ENCODE measurements at places on chromosomes 13 and 19.

DNA sequence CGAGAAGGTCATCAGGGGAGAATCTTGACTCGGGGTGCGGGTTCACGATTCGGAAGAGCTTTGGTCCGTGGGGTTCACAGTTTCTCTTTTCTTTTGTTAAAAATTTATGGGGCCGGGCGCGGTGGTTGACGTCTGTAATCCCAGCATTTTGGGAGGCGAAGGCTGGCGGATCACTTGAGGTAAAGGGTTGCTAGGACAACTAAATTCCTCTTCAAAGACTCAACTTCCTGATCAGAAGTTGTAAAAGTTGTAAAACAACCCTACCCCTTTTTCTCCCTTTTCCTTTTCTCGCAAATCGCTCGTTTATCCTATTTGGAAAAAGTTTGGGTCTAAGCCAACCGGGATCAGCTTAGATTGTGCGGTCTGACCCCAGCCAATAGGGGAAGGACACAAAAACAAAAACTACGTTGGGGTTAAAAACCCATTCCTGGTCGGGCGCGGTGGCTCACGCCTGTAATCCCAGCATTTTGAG lies 673 bp downstream of the ZNF486 start:
- no peak for DNase-seq

- DNase-seq, result no peak
Measured at GRCh38 chr19:30340771-30341561, 31.2 kb upstream of the ZNF536 start.

DNA sequence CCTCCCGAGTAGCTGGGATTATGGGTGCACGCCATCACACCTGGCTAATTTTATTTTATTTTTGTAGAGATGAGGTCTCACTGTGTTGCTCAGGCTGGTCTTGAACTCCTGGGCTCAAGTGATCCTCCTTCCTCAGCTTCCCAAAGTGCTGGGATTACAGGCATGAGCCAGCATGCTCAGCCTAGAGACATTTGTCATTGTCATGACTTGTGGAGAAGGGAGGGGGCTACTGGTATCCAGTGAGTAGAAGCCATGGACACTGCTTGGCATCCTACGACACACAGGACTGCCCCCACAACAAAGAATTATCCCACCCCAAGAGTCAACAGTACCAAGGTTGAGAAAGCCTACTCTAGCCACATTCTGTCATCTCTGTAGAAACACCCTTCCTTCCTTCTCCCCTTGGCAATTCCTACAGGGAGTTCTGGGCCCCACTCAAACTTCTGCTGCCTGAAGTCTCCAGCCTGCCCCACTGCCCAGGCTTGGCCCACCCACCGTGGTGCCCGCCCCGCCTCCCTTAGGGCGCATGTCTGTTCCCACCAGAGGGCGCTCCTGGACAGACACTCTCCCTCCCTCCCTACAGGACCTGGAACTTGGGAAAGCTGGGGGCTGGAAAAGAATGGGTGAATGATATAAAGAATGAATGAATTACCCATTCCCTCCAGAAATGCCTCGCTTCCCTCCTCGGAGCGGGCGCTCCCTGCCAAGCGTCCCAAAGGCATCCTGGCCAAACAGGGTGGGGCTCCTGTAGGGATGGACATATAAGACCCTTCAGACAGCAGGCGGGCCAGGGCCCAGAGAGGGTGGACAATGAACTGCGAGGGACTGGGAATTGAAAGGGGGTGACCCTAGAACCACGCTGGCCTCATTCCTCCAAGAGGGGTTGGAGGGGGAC lies 5.5 kb upstream of the EMP3 start:
- DNase-seq, result peak; percentile 73

- DNase-seq, result no peak
Measured at GRCh38 chr13:40434516-40435397, 231.7 kb downstream of the FOXO1 start.

DNA sequence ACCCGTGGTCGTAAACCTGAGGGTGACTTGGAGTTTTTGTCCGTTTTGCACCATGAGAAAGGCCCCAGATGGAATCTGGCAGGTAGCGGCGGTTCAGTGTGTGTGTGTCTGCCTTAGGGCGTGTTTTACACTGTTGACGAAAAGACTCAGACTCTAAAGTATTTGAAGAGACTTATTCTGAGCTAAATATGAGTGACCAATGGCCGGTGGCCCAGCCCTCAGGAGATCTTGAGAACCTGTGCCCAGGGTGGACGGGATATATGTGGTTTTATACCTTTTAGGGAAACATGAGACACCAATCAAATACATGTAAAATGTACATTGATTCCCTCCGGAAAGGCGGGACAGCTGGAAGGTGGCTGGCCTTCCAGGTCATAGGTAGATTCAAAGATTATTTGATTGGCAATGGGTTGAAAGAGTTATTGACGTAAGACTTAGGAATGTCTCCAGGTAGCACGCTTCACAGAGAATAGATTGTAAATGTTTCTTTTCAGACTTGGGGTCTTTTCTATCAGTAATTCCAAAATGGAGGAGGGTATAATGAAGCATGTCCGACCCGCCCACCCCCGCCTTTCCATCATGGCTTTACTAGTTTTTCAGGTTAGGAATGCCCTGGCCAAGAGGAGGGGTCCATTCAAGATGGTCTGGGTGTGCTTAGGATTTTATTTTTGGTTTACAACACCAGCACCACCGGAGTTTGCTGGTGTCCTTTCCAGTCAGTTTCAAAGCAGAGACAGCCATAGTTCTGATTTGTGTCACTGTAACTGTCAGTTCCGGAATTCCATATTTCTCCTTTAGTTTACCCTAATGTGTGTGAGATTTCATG lies 1.0 kb upstream of the ZNF529 start:
- DNase-seq, result no peak

GRCh38 chr19:41575998-41576397 lies at the start of gene CEACAM21:
TSS of gene CEACAM21 (plus strand) at chr19:41576166. CDS start at chr19:41576275, 109 bp downstream.
- peak; percentile 48 for DNase-seq

DNA sequence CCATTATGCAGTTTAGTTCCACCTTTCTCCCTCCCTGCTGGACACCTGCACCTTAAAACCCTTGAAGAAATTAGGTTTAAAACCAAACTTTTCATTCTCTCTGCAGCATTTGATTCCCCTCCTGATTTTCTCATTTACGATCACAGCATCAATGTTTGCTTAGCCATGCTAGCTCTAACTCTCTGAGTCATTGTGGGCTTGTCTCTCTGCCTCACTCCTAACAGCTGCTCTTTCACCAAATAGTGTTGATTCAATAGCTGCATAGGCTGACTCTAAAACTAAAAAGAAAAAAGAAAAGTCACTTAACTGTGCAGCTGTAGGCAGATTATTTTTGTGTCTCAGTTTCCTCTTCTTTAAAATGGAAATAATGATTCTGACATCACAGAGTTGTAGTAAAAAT lies 1124.9 kb downstream of the DIAPH3 start:
- no peak for DNase-seq

- no peak for DNase-seq
Measured at GRCh38 chr13:22536851-22537250, 643.9 kb upstream of the SGCG start.

GRCh38 chr13:60707878-60708277 lies 310.9 kb downstream of the TDRD3 start:
- no peak for DNase-seq

DNA sequence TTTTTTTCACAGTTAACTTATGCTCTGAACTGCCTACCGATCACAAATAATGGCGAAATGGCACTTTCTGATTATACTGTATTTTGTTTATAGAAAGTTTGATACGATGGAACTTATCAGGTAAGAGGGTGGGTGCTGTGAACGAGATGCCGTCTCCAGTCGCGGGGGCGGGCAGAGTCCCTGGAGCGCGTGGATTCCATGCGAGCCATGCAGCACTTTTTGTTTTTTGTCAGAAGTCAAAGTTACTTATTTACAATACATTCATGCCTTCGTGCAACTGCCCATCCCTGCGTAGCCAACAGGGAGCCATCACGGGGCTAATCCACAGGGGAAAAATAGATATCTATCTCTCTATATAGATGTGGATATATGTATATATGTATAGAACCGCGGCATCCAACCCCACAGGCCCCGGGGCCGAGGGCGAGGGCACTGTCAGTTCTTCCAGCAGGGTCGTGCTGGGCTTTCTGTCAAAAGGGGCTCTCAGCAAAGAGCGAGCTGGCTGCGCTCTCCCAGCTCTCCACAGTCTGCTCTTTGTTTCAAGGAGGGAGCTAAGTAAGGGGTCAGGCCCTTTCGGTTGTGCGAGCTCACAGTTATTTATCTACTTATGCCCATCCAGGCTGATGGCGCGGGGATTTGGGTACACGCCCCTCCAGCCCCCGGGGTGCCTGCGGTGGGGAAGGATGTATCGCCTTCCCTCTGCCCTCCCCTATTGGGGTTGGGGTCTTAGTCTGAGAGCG lies 3.4 kb downstream of the SLITRK1 start:
- DNase-seq, result no peak

- DNase-seq, result no peak
Measured at GRCh38 chr13:111911754-111912452, 155.0 kb upstream of the SOX1 start.

DNA sequence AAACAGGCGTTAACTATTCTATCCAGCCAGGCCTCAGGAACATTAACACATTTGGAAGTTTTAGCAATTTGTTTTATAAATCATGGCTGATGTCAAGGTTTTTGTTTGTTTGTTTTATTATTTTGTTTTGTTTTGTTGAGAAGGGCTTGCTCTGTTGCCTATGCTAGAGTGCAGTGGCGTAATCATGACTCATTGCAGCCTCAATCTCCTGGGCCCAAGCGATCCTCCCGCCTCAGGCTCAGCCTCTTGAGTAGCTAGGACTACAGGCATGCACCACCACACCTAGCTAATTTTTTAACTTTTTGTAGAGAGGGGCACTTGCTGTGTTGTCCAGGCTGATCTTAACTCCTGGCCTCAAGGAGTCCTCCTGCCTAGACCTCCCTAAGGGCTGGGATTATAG lies 28.3 kb downstream of the NUP58 start:
- no peak for DNase-seq

GRCh38 chr19:3790209-3790734 lies 4.1 kb upstream of the MATK start:
- DNase-seq, result no peak

DNA sequence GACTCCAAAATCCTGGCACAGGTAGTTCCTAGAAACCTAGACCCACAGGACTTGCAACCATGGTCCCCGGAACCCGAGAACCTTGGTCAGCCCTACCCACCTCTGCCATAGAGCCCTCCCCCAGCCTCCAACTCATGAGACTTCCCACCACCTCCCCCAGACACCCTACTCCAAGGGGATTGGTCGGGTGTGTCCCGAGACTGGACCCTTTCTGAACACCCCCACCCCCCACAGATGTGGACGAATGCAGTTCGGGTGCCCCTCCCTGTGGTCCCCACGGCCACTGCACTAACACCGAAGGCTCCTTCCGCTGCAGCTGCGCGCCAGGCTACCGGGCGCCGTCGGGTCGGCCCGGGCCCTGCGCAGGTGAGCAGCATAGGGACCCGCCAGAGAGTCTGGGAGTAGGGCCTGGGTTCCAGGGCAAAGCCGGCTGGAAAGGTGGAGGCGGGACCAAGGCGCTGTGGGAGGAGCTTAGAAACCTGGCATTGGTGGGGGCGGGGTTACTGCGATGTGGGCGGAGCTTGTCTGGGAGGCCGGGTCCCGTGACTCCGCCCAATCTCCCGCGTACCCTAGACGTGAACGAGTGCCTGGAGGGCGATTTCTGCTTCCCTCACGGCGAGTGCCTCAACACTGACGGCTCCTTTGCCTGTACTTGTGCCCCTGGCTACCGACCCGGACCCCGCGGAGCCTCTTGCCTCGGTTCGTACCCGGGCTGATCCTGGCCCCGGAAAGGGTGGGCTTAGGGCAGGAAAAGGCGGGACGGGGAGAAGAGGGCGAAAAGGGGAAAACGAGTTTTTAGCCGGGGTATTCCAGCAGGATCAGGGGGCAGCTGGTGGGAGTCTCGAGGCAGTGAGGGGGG lies 11.9 kb downstream of the LTBP4 start:
- peak; percentile 77 for DNase-seq

- DNase-seq, result no peak
Measured at GRCh38 chr19:35904311-35905068, 2.2 kb downstream of the HCST start.

DNA sequence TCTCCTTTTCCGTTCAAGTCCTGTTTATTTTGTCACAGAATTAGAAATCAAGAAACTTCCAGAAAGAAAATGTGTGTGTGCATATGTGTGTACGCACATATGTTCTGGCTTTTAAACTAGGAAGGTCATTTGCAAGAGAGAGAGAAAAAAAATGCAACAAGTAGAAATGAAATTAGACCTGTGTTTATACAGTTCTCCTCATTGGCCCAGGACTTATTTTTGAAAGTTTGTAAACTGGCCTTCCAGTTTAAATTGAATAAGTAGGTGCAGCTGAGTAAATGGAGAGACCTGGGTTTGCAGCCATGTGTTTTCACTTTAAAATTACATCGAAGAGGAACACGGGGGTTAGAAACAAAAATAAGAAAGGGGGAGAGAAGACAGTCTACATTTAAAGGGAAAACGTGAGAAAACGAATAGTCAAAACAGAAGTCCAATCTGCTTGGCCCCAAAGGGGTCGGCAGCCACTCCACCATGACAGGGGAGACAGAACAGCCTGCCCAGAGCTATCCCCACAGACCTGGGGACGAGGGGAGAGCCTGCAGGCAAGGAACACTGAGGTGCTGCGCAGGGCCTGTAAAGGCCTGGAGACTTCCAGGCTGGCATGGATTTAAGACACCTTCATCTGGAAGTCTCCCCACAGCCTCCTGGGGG lies 216.8 kb upstream of the MAB21L1 start:
- DNase-seq, result no peak

DNA sequence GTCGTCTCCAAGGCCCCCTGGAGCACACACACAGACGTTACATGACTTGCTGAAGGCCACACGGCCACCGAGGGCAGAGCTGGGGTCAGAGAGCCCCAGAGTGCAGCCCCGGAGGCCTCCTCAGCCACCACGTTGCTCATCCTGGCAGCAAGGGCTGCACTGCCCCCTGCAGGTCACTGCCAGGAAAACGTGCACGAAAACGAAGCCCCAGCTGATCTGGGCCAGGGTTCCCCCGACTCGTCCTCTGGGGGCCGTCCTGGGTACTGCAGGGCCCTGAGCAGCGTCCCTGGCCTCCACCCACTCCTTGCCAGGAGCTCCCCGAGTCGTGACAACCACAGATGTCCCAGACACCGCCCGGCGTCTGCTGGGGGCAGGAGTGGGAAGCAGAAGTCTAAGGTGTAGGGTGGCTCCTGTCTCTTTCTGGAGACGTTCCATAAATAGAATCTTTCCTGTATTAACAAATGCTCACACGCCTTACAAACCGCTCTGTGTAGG lies 3.4 kb downstream of the TPGS1 start:
- DNase-seq, result peak; percentile 96

- no peak for DNase-seq
Measured at GRCh38 chr19:15253061-15253460, 20.8 kb upstream of the EPHX3 start.

Measured in activated naive CD8-positive, alpha-beta T cell treated with anti-CD3 and anti-CD28 coated beads for 36 hours (primary cell).